Activated T-cell treated with anti-CD3 and anti-CD28 coated beads for 48 hours (primary cell): ENCODE measurements at places on chromosomes 3 and 15.
A peak's percentile ranks its signal among the peaks of the same experiment; 100 is the strongest.

DNA sequence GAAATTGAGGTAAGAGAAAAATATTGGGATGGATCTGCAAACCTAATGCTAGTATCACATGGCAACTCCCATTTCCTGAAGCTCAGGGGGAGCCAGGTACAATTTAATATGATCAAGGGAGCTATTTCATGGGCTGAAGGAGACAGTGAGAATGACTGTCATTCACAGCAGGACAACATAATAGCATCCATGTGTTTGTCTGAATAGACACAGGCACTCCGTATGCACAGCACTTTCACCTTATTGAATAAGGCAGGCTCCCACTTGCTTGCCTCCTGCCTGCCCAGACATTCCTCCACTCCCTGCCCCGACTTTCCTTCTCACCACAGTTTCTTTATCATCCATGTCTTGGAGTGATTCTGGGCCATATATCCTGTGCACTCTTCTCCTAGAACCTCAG, 156.6 kb upstream of the SLC24A5 start:
- no peak for DNase-seq

DNA sequence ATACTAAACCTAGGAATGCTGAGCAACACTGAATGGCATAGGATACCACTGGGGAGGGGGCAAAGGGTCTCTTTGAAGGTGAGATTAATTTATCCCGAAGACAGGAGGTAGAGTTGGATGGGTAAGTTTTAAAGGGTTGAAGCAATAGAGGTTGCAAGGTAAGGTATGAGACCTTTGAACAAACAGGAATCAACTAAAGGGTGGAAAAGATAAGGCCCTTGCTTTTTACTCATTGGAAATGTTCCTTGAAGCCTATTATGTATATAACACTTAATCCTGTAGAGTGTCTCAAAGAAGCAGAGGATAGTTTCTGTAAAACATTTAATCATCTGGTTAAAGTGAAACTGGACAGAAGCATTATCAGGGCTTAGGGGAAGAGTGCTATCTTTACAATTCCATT, 5.7 kb downstream of the ABHD5 start:
- DNase-seq = no peak

DNA sequence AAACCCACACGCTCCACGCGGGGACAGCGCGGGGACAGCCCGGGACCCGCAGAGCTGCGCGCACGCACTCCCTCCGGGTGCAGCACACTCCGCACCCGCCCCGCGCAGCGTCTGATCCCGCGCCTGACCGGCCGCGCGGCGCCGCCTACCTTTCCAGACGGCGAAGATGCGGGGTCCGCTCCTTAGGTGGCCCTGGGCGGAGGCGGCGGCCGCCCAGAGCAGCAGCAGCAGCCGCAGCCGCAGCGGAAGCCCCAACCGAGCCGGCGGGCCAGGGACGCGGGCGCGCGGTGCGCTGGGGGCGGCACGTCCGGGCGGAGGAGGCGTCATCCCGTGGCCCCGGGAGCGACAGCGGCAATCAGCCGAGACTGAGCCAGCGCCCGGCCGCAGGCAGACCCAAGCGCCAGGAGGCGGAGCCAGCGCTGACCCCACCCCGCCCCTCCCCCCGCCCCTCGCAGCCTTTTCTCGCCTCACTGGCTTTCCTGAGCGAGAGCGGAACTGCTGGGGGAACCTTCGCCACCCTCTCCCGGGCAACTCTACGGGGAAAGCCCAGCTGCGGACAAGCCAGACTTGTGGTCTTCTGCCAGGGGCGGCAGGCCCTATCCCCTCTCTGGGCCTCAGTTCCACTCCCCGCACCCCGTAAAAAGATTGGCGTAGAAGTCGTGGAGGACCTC, at the start of gene SEMA7A:
Gene SEMA7A, minus strand, starts transcription at position 367 of the 671 bp plus-strand sequence. Its CDS starts 40 bp downstream, at position 327.
- DNase-seq = peak; percentile 82

- DNase-seq = no peak
Observed at GRCh38 chr3:135383301-135383700, 582.2 kb upstream of the PPP2R3A start.

GRCh38 chr3:124283652-124284023, 291.7 kb upstream of the ROPN1 start:
- no peak for DNase-seq

- DNase-seq = no peak
Observed at GRCh38 chr15:99744142-99744541, 10.9 kb upstream of the LYSMD4 start.

DNA sequence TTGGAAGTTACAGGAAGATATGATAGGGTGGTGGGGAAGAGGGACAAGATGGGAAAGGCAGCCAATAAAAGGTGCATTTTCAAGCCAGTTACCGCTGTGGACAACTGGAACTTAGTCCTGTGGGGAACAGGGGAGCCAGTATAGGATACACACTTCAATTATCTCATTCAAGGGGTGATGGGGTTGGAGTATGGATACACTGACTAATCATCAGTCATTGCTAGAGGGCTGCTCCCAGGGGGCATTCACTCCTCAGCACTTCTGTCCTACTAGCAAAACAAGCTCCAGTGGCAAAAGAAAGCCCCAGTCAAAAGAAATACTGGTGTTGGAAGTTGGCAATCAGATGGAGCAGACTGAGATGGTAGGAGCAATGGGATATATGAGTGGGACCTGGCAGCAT, 183.4 kb upstream of the GADL1 start:
- DNase-seq = no peak

DNA sequence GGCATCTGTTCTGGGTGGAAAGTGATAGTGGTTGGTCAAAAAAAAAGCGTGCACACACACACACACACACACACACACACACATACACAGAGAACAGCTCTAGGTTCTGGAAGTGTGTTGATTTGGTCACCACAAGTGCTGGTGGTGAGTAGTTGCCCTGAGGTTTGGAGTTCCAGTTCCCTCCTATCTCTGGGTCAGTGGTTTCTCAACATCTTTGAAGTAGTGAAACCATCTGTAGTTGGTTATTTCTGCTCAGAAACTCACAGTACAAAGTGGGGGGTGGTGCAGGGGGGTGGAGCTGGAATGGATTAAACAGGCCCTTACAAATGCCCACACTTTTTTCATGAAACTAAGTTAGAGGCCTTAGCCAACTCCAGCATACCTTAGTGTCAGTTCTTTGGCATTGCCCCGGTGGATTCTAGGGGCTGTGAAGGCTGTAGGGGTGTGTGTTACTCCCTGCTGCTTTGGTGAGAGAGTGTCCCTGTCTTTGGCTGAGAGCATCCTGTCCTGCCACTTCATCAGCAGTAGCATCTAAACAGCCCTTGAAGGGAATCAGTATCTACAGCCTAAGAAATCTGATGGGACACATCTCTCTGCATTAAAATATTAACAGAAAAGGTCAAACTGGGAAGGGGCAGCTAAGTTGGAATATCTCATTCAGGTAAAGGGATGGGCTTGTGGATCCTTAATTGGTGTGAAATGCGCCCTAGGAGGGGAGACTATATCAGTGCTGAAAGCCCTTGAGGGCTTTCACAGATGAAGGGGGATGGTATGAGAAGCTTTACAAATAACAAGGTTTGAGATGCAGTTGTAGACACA, 20.6 kb downstream of the SMAD3 start:
- DNase-seq = no peak

DNA sequence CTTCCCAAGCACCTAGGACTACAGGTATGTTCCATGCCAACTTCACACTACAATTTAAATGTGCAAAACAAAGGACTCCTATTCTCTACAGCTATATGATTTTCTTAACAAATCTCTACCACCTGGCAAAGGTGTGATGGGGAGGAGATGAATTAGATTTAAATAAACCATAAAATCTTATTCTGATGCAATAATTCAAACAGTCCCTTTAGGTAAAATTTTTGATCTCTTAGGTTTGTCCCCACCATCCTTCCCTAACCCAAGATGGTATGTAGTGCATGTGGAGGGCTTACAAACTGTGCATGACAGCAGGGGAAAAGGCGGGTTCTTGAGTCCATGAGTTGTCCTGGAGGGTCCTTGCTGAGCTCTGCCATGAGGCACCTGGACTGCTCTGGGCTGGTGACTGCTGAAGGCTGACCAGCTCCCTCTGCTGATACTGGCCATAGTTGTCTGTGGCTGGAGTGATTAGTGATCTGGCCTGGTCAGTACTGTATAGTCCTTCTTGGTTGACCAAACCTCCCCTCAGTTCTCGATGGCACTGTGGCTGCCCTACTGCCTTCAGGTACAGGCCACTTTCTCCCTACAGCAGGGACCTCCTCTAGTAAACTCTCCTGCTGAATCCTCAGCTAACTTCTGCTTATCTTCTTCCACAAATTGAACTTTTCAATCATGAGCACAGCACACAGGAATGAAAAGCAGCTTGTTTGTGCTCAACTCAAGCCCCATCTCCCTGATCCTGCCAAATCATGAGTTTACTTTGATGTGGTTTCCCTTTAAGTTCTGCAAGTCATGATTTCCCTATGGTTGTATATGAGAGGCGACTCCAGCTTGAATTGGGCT, 30.1 kb downstream of the CFAP161 start:
- DNase-seq = no peak

DNA sequence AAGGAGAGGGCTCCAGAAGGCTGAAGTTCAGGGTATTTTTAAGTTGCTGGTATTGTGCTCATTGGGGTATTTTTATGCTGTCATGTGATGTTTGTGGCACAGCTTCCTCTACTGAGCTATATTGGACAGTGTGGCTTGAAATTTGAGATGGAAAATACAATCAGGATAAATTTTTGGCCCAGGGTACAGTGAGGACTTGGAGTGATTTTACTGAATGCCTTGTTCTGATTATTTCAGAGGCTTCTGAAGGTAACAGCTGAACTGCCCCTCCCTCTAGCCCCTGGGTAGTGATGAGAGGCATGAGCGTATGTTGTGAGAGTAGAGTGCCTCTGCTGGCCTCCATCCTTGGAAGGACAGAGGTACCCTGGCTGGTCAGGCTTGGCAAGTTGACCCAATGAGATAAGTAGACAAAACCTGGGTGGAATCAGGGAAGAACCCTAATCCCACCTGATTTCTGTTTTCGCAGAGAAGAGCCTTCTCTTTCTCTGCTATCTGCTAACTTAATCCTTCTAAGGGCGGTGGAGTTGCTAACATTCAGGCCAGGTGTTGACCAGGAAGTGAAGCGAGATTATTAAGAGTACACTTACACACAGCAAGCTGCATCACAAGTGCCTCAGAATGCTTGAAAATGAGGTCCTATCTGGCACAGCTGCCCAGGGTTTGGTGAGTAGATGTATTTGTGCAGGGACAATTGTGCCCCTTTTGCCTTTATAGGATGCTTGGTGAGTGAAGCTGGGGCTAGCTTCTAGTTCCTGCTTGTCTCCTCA, 98.1 kb upstream of the CLSTN2 start:
- no peak for DNase-seq

GRCh38 chr15:83322061-83322460, 37.6 kb upstream of the BNC1 start:
- DNase-seq = no peak

GRCh38 chr3:133963657-133964396, 65.9 kb downstream of the SLCO2A1 start:
- DNase-seq = no peak

- DNase-seq = no peak
Observed at GRCh38 chr3:192916371-192917027, 1.2 kb downstream of the MB21D2 start.

GRCh38 chr3:50138266-50139200, 16.6 kb upstream of the SEMA3F start:
- no peak for DNase-seq

- no peak for DNase-seq
Observed at GRCh38 chr3:188326111-188326510, 172.2 kb downstream of the LPP start.

DNA sequence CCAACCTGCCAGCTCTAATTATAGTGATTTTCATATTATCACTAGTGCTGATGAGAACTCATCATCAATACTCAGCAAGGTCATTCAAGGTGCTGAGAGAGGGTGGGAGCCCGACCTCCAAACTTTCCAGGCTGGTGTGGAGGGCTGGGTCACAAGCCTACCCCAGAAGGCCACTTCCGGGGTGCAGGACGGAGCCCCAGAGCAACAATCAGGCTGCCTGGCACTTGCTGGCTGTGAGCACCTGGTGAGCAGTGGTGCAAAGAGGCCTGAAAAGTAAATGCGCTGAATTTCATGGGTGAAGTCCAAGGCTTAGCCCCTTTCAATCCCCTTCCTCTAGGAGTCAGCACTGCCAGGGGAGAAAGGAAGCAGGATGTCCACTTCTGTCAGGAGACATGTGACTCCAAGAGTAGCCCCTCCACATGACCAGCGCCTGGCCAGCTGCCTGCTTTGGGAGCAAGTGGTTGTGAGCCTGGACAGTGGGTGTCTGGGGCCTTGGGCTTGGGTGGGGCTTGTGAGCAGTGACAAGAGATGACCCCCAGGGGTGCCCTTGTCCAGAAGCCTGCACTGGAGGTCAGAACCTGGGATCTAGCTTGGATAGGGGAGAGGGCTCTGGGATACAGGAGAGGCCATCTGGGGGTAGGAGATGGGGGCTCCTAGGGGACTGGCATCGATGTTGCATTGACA, 165.0 kb upstream of the TLE3 start:
- no peak for DNase-seq

- no peak for DNase-seq
Observed at GRCh38 chr3:100968932-100969906, 24.0 kb downstream of the ABI3BP start.
